ENCODE measurements at places on chromosomes 5 and 9. TPM values are rescaled to one million over a fixed set of nuclear protein-coding genes. Genes with fewer than 3 reads are reported as not detected.

OR13C9 gene
- total RNA-seq: not detected

- peak; percentile 93 for DNase-seq
These were observed 44.3 kb upstream of the EXOC3 start for GRCh38 chr5:398475-399295.

DNA sequence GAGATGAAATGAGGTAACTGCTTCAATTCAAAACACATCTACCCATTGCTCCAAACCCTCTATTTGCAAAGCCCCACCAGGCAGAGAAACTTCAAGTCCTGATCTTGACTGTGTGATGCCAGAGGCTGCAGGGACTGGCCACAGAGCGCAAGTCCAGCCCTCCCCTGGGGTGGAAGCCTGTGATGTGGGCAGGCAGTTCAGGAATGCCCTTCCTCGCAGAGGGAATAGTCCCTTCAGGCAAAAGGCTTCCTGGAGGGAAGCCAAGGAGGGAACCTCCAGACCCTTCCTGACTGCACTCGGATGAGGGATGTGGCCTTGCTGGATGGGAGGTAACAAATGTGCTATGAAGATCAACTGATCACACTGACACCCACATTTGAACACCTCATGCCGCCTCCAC is 131.2 kb downstream of the SLIT3 start:
- no peak for DNase-seq

FYB1 gene
- total RNA-seq: not detected

Measured in chondrocyte (in vitro differentiated cells).